Stimulated activated CD4-positive, alpha-beta T cell treated with anti-CD3 and anti-CD28 coated beads, TNF-alpha, amount 100 ng/mL, for 48 hours (primary cell): ENCODE measurements at places on chromosomes 16 and 17.

DNA sequence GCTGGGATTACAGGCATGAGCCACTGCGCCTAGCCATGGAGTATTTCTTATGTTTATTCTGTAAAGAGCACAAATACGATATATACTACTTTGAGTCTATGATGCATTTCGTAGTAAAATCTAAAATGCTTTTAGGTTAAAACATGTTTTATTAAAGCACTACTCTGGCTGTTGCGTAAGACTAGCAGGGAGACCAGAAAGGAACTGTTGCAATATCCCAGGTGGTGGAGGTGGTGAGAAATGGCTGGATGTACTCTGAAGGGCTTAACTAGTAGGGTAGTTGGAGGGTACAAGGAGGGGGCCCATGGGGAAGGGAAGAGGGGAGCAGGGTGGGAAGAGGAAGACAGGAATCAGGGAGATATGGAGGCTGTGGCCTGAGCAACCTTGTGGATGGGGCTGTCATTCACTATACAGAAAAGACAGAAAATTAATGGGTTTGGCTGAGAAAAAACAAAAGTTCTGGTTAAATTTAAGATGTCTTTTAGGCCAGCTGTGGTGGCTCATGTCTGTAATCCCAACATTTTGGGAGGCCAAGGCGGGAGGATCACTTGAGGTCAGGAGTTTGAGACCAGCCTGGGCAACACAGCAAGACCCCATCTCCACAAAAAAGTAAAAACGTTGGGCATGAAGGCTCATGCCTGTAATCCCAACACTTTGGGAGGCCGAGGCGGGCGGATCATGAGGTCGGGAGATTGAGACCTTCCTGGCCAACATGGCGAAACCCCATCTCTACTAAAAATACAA is 35.8 kb downstream of the ST3GAL2 start:
- DNase-seq = no peak

GRCh38 chr16:84237994-84238750 is 1.6 kb downstream of the KCNG4 start:
- DNase-seq = no peak

DNA sequence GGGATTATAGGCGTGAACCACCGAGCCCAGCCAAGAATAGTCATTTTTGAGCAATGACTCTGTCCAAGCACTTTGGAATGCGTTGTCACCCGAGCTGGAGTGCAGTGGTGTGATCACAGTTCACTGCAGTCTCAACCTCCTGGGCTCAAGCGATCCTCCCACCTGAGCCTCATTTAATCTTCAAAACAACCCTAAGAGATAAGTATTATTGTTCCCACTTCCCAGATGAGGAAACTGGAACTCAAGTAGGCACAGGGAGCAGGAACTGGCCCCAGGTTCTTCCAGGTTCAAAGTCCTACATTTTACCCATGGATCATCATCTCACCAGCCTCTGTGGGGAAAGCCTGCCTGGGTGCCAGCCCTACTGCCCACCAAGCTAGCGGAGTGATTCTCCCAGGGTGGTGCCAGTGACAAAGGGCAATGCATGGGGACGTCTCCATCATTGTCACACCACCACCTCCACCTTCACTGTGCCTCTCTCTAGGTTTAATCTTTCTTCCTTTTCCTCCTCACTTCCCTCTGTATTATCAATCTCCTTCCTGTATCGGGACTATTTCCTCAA is 11.3 kb upstream of the RNF157 start:
- DNase-seq = no peak

DNA sequence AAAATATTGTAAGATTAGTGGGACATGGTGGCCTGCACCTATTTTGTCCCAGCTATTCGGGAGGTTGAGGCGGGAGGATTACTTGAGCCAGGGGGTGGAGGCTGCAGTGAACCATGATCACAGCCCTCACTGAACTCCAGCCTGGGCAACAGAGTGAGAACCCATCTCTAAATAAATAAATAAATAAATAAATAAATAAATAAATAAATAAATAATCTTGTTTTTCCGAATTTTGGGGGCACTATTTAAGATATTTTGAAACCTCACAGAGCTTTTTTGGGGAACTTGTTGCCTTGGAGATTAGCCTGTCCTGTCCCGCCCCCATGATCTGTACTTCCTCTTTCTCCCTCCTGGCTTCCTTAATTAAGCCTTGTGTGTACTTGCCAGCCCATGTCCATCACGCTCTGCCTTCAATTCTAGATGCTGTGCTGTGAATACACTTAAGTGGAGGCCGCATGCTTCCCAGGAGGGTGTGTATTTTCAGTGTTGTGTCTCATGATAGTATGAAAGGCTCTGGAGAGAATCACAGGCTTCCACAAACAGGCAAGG is 4.4 kb downstream of the LGALS9 start:
- no peak for DNase-seq

DNA sequence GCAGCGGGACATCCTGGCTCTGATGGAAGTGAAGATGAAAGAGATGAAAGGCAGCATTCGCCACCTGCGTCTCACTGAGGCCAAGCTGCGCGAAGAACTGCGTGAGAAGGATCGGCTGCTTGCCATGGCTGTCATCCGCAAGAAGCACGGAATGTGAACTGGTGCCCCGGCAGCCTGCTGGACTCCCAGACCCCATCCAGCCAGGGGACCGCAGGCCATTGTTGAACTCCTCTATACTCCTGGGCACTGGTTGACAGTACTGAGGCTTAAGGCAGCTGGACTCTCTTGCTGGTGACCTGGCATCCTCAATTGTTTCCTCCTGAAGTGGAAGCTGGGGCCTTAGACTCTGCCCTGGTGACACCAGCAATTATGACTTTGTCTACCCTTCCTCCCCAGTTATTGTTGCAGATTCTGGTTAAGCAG is 1.2 kb downstream of the THAP11 start:
- no peak for DNase-seq

DNA sequence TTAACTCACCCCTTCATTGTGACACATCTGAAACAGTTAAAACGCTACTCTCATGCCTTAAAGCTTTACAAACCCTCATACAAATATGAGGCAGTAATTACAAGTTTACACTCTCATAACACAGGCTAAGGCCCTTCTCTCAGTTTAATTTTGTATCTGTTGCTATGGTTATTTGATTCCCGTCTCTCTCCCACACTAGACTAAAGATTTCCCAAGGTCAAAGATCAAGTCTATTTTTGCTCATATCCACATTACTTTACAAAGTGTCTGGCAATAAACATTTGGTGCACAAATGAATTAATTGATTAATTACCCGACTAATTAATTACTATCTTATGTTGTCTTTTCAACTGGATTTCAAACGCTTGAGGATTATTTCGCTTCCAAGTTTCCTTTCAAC is 86.4 kb upstream of the MYOCD start:
- no peak for DNase-seq

GRCh38 chr17:80649200-80649644 is 104.6 kb downstream of the RPTOR start:
- DNase-seq = peak; percentile 15

DNA sequence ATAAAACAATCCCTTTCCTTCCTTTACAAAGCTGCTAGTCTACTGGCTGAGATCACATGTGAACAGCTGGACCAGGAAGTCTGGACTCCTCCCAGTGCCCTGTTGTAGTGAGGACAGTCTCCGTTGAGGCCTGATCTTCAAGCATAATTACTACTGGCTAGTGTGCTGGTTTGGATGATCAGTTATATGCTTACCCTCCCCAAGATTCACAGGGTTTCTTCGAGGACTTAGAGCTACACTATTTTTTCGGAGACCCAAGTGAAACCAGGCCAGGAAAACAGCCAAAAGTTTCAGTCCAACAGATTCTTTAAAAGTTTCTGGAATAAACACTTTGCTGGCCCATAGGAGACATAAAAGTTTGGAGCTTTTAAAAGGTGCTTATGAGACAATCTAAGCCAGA is 194.9 kb upstream of the CDH11 start:
- no peak for DNase-seq

- no peak for DNase-seq
These were observed 22.2 kb downstream of the KRT23 start for GRCh38 chr17:40915199-40915661.

DNA sequence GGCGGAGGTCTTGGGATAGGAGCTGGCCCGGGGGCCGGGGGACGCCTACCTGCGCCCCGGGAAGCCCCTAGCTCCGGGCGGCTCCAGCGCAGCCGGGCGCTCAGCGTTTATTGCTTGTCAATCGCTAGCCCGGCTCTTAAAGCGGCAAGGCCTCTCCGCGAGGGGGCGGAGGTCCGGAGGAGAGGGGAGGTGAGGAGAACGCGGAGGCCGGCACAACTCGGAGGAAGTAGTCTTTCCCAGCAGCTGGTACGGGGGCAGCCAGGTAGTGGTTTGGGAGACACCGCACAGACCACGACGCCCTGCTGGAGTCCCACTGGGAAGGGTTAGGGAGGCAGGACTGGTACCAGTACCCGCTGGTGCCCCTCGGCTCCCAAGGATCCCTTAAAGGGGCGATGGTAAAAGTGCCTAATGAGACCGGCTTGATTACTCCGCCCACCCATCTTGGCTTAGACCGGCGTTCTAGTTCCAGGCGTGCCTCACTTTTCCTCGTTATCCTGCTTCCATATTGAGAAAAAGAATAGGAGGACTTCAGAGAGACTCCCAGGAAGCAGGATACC is at the start of gene MPP2:
TSS of gene MPP2 (minus strand) at position 112 of the 557 bp plus-strand sequence. CDS start 3,076 bp downstream, outside the sequence.
- DNase-seq = no peak

DNA sequence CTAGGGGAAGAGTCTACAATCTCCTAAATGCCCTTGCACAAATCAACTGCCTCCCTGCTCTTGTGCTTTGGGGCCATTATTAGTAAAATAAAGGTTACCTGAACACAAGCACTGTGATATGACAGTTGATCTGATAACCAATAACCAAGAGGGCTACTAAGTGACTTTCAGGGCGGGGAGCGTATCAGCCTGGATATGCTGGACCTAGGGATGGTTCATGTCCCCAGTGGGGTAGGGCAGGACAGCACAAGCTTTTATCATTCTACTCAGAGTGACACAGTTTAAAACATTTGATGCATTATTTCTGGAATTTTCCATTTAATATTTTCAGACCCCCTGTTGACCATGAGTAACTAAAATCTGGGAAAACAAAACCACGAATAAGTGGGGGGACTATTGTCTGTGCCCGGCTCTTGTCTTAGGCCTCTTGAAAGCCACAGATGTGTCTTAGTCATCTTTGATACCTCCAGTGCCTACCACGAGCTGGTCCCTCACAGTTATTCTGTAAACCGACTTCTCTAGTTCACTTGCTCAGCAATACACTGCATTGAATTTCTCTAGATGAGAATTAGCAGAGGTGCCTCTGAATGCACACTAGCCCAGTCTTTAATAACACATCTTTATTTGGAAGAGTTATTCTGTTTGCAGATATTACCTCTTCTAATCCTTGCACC is 94.6 kb upstream of the DHX40 start:
- DNase-seq = no peak

DNA sequence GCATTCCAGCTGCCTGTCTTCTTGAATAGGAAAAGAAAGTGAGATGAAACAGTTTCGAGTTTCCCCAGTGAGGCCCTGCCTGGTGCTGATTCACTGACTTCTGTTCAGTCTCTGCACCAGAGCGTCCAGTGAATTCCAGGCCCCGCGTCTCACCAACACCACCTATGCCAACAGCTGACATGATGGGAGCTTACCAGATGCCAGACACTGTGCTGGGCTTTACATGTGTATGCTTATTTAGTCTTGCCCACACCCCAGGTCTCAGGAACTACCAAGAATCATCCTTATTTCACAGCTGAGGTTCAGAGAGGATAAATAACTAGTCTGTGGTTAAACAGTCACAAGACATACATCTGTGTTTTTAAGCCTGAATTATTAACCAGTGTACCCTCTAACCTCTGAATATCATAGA is 29.1 kb upstream of the IRX6 start:
- no peak for DNase-seq

GRCh38 chr17:32491371-32492263 is 4.8 kb downstream of the CDK5R1 start:
- DNase-seq = no peak

DNA sequence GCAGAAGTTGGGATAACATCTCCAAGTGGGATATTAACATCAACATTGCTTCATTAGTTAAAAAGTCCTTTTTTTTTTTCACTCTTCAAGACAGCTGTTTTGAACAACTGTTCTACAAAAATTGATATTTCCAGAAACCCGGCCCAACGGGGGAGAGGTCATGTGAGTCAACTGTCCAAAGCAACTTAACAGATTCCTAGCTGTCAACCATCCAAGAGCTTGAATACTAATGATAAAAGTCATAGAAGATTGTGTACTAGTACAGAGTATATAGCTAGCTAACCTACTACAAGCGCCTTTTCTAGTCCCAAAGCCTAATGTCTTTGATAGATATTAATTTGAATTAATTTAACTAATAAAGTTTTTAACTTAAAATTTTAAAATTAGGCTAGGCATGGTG is 172.0 kb downstream of the CYB561 start:
- DNase-seq = no peak

DNA sequence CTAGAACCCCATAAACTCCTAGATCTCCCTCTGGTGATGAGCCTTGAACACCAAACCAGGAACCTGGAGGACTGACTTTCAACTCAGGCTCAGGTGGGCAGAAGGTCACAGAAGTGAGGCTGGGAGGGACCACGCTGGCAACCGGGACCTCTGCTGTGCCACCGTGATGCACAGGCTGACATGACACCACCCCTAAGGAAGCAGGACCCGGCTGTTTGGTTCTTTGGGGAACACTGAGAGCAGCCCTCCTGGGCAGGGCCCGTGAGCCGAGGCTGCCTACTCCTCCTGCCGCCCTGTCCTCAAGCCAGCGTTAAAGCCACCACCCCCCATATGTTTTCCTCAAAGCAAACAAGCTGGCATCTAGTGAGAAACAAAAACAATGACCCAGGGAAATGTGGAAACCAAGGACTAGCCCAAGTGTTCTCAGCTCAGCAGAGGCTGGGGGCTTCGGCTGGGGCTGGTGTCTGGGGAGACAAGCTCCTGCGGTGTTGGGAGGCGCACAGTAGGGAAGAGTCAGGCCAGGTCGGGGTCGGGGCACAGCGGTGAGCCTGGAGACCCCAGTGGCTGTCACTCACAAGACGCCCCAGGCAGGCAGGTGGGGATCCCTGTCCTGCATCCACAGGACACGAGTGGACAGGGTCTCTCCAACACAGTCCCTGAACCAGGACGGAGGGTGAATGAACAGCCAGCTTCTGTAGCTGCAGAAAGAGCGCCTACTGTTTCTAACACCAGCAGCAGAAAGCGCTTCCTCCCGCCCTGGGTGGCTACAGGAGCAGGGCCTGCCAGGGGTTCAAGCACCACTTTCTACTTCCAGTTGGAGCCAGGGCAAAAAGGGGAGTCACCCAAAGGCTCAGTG is 1.7 kb downstream of the SMIM5 start:
- DNase-seq = no peak

GRCh38 chr16:74740795-74741304 is 33.8 kb downstream of the FA2H start:
- no peak for DNase-seq

GRCh38 chr17:50604513-50604912 is 30.2 kb upstream of the ABCC3 start:
- no peak for DNase-seq

- DNase-seq = no peak
These were observed 388.0 kb downstream of the SEC14L1 start for GRCh38 chr17:77528516-77529327.

DNA sequence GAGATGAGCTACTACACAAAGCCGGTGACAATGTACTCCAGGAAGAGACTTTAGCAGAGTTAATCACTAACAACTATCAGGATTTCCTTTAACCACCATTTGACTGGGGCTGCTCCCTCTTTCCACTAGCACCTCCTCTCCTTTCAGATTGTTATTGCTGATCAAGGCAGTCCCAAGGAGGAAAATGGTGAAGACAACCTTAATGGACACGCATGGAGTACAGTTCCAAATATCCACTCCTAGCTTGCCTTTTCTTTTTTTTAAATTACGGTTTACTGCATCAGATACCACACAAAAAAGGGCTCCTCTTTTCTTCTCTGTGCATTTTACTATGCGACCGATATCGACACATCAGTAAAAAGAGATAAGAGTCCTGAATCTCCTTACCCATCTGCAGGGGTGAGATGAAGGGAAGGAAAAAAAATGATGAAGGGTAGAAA is 30.9 kb downstream of the FAM222B start:
- DNase-seq = no peak
